ENCODE measurements at places on chromosomes 5 and 9.

GRCh38 chr9:34633851-34634550 lies 3.6 kb downstream of the SIGMAR1 start:
- no peak for DNase-seq

- DNase-seq = no peak
These were observed 185.8 kb downstream of the KCTD16 start for GRCh38 chr5:144356489-144356888.

- DNase-seq = no peak
These were observed 79.6 kb downstream of the TLR4 start for GRCh38 chr9:117783828-117784227.

GRCh38 chr5:103561685-103562452 lies 720 bp downstream of the NUDT12 start:
- no peak for DNase-seq

DNA sequence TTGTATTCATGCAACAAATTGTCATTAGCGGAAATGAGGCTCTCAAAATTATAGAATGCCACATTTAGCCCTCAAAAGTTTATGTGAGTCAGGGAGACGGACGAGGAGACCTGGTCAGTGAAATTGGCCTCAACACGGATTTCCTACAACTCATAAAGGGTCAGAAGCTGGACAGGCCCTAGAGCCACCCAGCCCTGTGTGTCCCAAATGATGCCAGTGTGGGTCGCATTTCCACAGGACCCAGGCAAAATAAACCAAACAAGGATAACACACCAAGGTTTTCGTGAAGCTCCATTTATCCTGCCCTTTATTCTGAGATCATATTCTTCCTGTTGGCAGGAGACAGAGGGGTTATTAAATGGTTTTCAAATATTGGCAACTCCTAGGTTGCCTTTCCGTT lies 72.0 kb upstream of the COL5A1 start:
- DNase-seq = no peak
